ENCODE measurements at places on chromosomes 5 and 9.

- peak; percentile 76 for DNase-seq
Measured at GRCh38 chr9:133956520-133957076, 35.5 kb downstream of the VAV2 start.

DNA sequence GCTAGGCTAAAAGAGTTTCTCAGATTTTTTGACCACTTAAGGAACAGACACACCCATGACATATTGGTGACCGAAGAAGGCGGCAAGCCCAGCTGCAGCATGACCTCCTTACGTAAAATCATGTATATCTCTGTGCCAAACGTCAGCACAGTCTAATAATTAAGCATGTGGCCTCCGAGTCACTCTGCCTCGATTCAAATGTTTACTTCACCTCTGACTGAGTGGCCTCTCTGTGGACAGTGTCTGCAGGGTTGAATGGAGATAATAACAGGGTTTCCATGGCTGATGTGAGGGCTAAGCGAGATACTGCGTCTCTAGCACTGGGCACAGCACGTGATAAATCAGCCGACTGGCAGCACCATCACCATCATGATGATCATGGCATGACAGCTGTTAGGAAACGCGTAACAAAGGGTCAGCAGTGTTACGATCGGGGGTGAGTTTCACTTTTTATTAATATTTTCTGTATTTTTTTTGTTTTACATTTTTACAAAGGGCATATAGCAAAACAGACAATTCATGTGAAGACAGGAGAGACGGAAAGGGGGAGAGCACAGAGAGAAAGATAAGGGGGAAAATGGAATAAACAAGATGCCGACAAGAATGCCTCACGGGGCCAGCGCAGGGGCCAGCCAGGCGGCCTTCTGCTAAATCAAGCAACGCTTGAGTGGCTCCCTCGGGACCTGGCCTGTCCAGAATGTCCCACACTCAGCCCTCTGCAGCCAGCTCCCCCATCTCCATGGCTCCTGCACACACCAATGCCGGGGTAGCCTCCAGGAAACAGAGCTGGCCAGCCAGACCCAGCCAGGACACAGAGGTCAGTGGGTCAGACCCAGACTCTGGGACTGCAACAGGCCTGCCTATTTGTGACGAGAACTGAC lies 60.3 kb downstream of the ADAMTS2 start:
- DNase-seq, result peak; percentile 51

GRCh38 chr9:136316896-136317676 lies 10.3 kb upstream of the GPSM1 start:
- no peak for DNase-seq

DNA sequence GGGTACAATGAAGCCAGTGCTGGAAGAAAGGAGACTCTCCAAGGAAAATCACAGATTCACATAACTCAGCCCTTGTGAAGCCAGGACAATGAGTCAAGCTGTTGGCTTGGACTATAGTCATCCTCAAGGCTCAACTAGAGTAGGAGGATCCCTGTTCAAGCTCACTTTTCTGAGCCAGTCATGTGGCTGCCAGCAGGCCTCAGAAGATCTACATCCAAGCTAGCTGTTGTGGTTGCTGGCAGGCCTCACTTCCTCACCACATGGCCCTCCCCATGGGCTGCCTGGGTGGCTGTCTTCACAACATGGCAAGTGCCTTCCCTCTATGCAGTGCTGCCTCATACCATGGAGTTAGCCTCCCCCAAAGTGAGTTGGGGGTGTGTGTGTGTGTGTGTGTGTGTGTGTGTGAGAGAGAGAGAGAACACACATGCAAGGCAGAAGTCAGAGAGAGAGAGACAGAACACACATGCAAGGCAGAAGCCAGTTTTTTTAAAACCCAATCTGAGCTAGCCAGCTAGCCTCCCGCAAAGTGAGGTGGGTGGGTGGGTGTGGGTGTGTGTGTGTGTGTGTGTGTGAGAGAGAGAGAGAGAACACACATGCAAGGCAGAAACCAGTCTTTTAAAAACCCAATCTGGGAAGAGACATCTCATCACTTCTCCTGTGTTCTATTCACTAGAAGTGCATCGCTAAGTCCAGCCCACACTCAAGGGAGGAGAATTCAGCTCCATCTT lies 17.1 kb downstream of the SCAI start:
- DNase-seq, result peak; percentile 81

GRCh38 chr5:127290946-127291693 lies 524 bp downstream of the MEGF10 start:
- no peak for DNase-seq

GRCh38 chr5:141017943-141018342 lies 33.2 kb upstream of the PCDHB1 start:
- no peak for DNase-seq

DNA sequence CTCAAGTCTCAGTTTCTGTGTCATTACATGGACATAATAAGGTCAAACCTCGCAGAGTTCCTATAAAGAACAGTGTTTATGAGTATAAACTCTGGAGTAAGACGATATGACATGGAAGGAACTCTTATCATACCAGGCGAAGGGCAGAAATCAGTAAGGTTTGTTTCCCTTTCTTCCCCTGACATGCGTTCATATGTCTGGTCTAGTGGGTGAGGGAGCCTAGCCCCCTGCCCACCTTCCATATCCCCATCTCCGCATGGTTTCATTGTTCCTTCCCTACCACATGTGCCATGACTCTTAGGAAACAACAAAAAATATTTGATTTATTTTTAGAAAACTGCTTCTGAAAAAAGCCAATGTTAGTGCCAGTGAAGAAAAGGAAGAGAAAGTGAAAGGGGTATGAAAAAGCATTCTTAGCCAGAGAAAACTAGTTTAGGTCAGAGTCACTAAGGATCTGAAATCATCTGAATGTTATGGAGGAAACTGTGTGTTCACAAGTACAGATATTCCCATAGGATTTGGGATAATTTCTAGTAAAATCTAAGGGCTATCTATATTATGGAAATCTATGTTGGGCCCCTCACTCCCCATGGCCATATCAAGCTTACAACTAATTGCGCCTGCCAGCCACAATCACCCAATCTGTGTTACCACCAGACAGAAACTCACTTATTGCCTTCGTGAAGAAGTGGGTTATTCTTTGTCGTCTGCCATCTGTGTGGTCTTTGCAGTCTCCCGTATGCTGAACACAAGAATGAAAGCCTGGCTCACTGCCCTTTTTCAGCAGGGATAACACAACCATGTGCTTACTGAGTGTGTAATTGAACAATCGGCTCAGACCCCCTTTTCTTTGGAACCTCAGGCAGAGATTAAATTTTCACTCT lies 19.9 kb upstream of the HMHB1 start:
- peak; percentile 64 for DNase-seq

GRCh38 chr5:78649211-78649695 lies 681 bp upstream of the LHFPL2 start:
- DNase-seq, result no peak

- no peak for DNase-seq
Measured at GRCh38 chr5:126079266-126079665, 343.9 kb upstream of the GRAMD2B start.

GRCh38 chr9:80086822-80087345 lies 515.1 kb downstream of the TLE4 start:
- DNase-seq, result no peak

GRCh38 chr9:95815961-95816360 lies 59.5 kb upstream of the ERCC6L2 start:
- no peak for DNase-seq

- DNase-seq, result no peak
Measured at GRCh38 chr9:134548185-134548584, 93.4 kb upstream of the COL5A1 start.

DNA sequence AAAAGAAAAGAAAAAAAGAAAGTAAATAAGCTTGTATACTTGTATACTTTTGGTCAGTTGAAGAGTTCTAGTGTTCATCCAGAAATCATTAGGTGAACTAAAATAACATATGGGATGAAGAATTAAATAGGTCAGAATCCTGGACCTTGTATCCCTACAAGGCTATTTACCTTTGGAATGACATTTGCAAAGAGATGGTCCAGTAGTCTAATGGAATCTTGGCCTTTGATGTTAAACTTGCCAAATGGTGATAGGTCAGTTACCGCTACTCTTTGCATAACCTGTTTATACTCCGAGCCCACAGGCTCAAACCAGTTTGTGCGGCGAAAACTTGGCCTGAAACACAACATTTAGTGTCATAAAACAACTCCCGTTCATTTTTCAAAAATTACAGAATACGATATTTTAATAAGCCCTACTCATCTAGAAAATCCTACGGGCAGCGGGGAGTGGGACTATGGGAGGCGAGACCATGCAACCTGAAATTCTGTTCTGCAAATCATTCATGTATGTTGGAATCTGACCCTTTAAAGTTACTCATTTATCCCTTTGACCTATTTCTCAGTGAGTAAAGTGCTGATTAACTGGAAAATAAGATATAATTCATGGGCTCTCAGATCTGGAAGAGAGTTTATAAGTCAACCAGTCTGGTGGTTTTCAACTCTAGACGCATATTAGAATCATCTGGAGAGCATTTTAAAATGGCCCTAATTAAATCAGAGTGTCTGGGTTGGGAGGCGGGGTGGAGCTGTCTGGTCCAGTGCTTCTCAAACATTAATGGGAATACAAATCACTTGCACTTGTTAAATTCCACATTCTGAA lies 38.6 kb downstream of the DMGDH start:
- DNase-seq, result no peak

- DNase-seq, result no peak
Measured at GRCh38 chr9:131459056-131459455, 43.7 kb upstream of the POMT1 start.

GRCh38 chr5:71587766-71588532 lies 809 bp downstream of the MCCC2 start:
- DNase-seq, result no peak

DNA sequence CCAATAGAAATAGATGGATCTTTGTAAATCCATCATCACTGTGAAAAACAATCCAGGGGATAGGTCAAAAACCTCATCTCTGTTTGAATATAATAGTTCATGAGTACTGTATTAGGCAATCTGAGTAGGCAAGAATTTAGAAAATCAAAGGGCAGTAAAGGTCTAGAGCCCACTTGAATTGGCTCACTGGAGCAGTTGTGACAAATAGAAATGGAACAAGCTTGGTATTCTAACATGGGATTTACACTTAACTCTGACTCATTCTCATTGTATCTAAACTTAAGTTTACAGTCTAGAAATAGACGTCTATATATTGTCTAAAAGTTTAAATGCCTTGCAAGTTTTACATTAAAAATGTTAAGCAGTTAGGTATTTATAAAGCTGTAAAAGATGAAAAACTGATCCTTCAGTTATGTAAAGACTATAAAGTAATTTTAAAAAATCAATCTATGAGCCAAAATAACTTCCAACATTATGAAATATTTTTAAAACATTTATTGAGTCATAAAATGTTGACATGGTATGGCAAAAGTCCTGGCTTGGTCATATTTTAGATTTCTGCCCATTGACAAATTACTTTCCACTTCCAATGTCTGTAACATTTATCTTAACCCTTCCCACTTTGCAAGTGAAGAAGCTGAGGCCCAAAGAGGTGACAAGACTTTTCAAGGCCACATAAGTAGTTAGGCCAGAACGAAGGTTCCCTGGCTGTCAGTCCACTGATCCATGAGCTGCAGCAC lies 203.7 kb upstream of the NREP start:
- DNase-seq, result no peak

GRCh38 chr9:135851748-135852147 lies 55.6 kb downstream of the CAMSAP1 start:
- DNase-seq, result no peak

DNA sequence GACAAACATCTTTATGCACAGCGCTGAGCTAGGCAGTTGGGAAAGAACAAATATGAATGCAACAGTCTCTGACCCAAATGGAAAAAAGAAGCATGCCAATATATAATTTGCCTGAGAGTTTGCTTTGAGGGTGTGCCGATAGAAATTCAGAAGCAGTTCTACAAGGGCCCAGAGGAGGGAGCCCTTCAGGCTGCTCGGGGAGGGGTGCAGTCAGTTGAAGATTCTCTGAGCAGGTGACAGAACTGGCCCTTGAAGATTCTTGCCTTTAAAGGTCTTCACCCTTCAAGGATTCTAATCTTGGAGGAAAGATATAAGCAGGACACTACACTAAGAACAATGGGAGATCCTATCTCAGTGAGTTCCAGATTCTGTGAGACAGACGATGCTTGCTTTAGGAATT lies 3.7 kb upstream of the PAPPA start:
- DNase-seq, result peak; percentile 19

DNA sequence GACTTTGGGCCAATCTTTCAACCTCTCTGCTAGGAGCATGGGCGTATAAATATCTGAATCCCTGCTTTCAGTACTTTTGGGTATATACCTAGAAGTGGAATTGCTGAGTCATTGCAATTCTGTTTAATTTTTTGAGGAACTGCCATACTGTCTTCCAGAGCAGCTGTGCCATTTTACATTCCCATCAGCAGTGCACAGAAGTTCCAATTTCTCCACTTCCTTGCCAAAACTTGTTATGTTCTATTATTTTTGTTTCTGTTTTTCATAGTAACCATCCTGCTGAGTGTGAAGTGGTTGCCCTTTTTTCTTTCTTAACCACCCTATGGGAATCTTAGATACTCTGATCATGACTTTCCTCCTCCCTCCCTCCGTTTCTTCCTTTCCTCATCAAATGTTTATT lies 11.1 kb upstream of the CCIN start:
- DNase-seq, result no peak

GRCh38 chr5:76401801-76402250 lies 1.3 kb upstream of the IQGAP2 start:
- DNase-seq, result no peak

- DNase-seq, result no peak
Measured at GRCh38 chr9:134858051-134858841, 22.4 kb upstream of the FCN2 start.

DNA sequence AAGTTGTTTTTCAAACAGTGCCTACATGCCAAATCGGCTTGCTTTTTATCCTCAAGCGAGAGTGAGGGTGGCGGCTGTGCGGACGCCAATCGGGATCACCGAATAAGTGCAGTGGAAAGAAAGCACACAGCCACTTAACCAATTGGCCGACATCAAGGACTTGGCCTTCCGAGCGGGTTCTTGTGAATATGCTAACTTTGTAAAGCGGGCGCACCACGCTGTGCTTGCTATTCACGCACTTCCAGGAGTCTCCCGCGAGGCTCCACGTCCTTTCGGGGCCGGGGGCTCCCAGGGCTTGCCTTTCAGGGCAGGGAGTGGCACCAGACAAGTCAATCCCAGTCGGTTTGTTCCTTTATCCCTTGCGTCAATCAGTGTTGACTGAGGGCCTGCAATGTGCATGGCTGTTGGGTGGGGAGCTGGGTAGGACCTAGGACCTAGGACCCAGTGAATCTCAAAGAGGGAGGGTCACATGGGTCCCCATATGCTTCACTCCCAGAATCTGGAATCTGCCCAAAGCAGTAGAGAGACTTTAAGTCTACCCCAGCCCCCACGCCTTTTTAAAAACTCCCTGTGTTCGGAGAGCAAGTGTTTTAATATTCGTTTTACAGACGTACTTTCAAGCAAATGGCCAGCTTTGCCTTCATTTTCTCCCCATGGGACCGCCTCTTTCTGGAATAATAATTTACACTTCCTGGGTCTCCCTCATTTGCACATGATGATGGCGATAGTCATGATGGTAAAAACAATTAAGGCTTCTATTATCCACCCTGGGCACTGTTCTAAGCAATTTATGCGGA lies 2.0 kb upstream of the GCNT4 start:
- DNase-seq, result peak; percentile 73

- no peak for DNase-seq
Measured at GRCh38 chr9:84710701-84711397, 41.3 kb downstream of the NTRK2 start.

GRCh38 chr9:131525643-131526565 lies 5.2 kb downstream of the UCK1 start:
- no peak for DNase-seq
